ENCODE measurements at places on chromosomes 2 and 18.

DNA sequence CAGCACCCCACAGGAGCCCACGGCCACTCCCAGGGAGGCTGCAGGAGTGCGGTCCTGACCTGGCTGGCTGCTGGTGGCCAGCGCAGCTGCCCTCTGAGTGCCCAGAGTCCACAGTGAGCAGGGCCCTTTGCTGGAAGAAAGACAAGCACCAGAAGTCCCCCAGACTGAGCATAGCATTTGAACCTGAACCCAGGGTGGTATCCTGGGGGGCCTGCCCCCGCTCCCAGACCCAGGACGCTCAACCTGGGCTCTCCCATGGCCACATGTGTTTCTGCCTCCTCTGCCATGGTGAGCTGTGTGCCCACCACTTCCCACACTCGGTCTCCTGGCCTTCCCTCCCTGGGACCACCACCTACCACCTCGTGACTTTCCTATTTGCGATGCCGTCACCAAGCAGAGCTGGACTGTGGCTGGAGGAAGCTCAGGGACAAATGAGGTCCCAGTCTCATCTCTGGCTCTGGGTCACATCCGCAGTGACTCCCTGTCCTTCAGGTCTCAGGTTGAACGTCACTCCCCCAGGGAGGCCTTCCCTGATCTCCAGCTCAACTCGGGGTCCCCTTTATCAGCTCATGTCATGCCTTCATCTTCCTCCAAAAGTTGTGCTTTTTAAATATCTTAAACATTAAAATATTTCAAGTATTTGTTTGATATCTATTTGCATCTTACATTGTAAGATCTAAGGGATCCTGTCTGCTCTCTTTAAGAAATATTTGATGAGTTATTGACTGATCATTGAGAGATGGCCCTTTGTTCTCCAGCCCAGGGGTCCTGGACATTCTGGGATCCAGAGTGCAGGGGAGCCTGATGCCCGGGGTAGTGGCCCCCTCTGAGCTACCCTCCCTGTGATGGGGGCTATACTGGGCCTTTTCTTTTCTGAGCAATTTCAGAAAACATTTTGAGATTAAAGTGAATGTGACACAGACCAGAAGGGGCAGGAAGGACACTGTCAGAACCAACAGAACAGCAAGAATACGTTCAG, 16.4 kb upstream of the GPR55 start:
- no peak for DNase-seq

GRCh38 chr18:2360861-2361260, 210.4 kb downstream of the METTL4 start:
- DNase-seq, result no peak

DNA sequence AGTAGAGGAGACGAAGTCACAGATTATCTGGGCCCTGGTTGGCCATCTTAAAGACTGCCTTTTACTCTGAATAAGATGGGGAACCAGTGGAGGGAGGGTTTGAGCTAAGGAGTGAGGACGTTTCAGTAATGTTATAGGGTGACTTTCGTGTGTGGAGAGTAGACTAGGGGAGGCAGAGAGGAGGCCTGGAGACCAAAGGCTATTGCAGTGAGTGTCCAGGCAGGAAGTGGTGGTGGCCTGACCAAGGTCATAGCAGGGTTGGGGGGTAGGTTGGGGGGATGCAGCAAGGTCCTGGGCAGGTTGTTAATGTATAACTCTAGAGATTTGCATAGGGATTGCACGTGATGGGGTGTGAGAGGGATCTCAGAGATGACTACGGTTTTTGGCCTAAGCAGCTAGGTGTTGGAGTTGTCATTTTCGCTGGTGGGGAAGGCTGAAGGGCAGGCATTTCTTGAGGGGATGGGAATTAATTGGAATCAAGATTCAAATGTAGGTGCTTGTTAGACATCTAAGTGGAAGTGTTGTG, 4.9 kb downstream of the CEP192 start:
- DNase-seq, result no peak

- no peak for DNase-seq
Observed at GRCh38 chr2:20377741-20378140, 27.1 kb upstream of the PUM2 start.

GRCh38 chr2:109458512-109458911, 155.3 kb downstream of the SEPTIN10 start:
- no peak for DNase-seq

DNA sequence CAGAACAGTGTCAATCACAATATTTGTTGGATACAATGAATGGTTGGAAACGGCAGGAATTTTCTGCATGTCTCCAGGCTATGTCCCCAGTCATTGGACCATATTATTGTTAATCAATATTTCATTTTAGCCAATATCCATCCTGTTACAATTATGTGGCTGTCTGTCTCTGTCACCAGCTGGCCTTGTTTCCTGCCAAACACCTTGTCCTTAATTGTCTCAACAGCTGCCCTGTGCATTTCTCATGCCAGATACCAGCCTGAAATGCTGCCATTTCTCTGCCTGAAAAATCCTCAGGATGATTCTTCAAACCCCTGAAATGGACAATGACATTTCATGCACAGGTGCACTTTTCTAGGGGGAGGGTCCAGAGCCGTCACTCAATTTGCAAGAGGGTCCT, 170.6 kb downstream of the ALPK2 start:
- DNase-seq, result no peak

DNA sequence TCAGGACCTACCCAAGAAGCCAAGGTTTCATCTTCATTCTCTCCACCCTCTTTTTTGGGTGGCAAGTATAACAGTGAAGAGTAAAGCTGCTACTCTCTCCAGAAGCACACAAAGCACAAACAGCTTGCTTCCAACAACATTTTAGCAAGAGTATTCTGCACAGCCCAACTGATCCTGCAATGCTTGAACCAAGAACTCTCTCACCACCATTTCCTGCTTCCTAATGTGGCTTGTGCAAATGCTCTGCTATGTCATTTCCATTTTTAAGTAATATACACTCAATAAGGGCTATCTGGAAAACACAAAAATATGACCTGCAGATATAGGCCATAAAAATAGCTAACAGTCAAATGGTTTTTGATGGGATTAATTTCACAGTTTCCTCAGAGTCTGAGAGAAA, 24.1 kb upstream of the IHH start:
- no peak for DNase-seq

GRCh38 chr2:119673796-119674195, 5.2 kb upstream of the TMEM177 start:
- no peak for DNase-seq

Measured in stimulated activated CD4-positive, alpha-beta T cell treated with anti-CD3 and anti-CD28 coated beads, TNF-alpha, amount 100 ng/mL, for 1 hour (primary cell).